ENCODE measurements at places on chromosomes 12 and 14. TPM values are rescaled to one million over a fixed set of nuclear protein-coding genes. Genes with fewer than 3 reads are reported as not detected.

GRCh38 chr12:96044943-96045290, 9.5 kb upstream of the LTA4H start:
- DNase-seq: no peak
- no peak overlapping the region for H3K27ac ChIP-seq
- H3K36me3 ChIP-seq: no peaks in the 10 kb centered on the region

DNA sequence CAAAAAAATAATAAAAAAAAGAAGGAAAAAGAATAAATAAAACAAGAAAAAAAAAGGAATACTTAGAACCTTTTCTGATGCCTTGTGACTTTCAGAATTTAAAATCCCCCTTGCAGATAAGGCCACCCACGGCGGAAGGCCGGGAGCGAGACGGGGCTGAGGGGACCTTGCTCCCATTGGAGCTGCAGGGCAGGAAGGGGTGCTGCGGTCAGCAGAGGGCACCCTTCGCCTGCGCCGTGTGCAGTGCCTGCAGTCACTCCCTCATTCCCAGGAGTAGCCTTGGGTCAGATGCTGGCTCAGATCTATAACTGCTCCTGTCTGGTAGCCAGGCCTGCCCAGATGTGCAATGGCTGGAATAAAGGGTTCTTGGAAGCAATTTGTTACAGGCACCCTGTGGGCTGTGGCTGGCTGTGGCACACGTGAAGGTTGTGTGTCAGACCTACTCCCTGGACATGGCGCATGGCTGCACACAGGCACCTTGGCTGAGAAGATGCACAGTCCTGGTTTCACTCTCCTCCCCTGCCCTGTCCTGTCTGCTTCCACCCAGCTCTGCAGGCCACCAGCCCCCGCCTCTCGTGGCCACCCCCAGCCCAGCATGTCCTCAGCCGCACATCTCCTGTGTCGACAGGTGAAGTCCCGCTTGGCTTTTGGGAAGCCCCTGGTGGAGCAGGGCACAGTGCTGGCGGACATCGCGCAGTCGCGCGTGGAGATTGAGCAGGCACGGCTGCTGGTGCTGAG, 13.4 kb upstream of the ALDH2 start:
- no peak overlapping the region for H3K4me3 ChIP-seq
- no peaks in the 10 kb centered on the region for H3K4me1 ChIP-seq
- DNase-seq: peak; percentile 64
- no peaks in the 10 kb centered on the region for H3K27me3 ChIP-seq
- no peaks in the 10 kb centered on the region for H3K36me3 ChIP-seq
- no peak overlapping the region for H3K27ac ChIP-seq

SIX4 gene
- total RNA-seq: 12.2 TPM

DNA sequence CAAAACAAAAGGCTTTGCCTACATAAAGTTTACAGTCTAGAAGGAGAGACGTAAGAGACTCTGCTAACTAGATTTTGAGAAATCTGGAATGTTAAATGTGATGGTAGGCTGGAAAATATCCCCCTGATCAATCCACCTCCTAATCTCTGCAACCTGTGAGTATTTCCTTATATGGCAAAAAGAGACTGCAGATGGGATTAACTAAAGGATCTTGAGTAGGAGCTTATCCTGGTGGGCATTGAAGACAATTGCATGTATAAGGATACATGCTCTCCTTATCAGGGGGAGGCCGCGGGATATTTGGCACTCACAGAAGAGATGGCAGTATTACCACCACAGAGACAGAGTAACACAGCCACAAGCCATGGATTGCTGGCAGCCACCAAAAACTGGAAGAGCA, 95.2 kb downstream of the EGLN3 start:
- no peak overlapping the region for H3K27ac ChIP-seq
- no peaks in the 10 kb centered on the region for H3K36me3 ChIP-seq
- peaks cover 37% of the 10 kb centered on the region for H3K27me3 ChIP-seq
- H3K4me3 ChIP-seq: no peak overlapping the region

GRCh38 chr12:51413791-51414190, 10.8 kb upstream of the SLC4A8 start:
- H3K27ac ChIP-seq: no peak overlapping the region
- no peak for DNase-seq
- no peaks in the 10 kb centered on the region for H3K4me1 ChIP-seq
- no peak overlapping the region for H3K4me3 ChIP-seq
- H3K27me3 ChIP-seq: no peaks in the 10 kb centered on the region
- no peaks in the 10 kb centered on the region for H3K36me3 ChIP-seq

DNA sequence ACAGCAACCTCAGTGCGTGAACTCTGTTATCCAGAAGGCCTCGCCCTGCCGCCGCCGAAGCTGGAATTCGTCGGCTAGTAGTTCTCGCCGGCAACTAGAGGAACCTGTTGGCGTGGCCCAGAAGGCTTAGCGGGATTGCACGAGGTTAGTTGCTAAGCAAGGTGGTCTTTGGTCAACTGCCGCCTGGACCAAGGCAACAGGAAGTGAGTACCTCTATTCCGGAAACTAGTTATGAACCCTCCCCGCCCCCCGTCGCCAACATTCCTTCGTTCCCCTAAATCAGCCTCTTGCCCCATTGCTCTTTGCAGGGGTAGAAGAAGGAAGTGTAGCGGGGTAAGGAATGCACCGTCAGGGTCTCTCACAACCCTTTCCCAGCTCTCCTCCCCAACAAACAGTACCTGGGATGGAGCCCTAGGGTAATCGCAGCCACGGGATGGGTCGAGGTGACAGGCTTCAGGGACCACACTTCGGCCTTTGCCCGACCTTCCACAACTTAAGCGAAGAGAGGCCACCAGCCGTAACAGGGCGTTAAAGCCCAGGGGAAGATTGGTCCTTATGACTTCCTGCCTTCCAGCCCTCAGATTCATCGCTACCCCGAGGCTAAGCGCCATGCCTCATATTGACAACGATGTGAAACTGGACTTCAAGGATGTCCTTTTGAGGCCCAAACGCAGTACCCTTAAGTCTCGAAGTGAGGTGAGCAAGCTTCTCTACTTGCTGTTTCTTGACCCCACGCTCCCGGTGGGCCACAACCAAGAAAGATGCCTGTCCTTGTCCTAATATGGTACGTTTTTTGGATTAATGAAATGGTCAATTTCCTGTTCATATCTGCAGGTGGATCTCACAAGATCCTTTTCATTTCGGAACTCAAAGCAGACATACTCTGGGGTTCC, at the start of gene GMPR2:
GMPR2 (plus strand) TSS at position 285 of the 893 bp plus-strand sequence; CDS start at position 610, 325 bp downstream.
- peak within 1 kb of the TSS; percentile 70 for H3K27ac ChIP-seq
- peaks cover 9% of the 10 kb centered on the region for H3K36me3 ChIP-seq
- DNase-seq: peak; percentile 54
- H3K27me3 ChIP-seq: no peaks in the 10 kb centered on the region
- peak within 1 kb of the TSS; percentile 77 for H3K4me3 ChIP-seq
- peaks cover 13% of the 10 kb centered on the region for H3K4me1 ChIP-seq

SLC25A21 gene
- total RNA-seq: not detected

CCDC198 gene
- not detected for total RNA-seq

DNA sequence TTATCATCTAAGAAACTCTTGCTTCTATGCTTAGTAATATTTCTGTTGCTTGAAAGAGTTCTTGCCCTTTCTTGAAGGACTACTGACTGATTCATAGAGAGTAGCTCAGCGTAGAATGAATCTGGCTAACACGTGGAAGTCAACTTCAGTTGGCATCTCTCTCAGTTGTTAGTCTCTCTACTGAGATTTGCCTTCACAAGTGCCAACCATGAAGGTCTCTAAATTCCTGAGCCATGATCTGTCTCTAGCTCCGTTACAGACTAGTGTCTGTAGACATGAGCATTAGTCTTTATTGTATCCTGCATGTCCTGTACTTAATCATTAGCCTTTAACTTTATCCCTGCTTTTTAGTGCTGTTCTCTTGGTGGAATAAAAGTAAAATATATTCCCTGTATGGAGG, 19.1 kb upstream of the ALX1 start:
- H3K27ac ChIP-seq: no peak overlapping the region
- H3K4me1 ChIP-seq: no peaks in the 10 kb centered on the region
- no peak overlapping the region for H3K4me3 ChIP-seq
- no peaks in the 10 kb centered on the region for H3K36me3 ChIP-seq
- peak; percentile 6 for DNase-seq

OR4E2 gene
- total RNA-seq: not detected

ETFBKMT gene
- 1.8 TPM for total RNA-seq

All from GM23248 (cell line).